Sciatic nerve (tissue), 2 donors: ENCODE measurements at places on chromosomes 4 and X. TPM values are rescaled to one million over a fixed set of nuclear protein-coding genes. Genes with fewer than 3 reads are reported as not detected.

The PABPC4L gene
- 1.9 TPM for total RNA-seq

The GAGE2A gene
- total RNA-seq = not detected

The AADAT gene
- 13.5 TPM for total RNA-seq

The FGFRL1 gene
- 16.6 TPM for total RNA-seq

The RTL9 gene
- 0.09 TPM for total RNA-seq

The ETNPPL gene
- 8.3 TPM for total RNA-seq

The IQCM gene
- not detected for total RNA-seq

DNA sequence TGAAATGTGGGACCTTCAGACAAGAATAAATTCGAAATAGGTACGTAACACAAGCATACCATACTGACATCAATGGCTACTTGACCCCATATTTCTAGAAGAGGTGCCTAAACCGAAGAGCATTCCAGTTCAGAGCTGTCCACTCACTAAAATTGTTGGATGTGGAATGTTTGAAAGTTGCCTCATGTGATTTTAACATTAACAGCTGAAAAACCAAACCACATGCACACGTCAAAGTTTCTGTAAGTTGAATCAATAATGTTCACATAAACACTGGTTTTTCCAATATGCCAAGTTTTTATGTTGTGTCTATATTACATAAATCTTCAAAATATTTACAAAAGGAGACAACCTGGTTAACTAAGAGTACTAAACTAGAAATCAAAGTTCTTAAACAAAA lies 3.5 kb downstream of the UBE2D3 start:
- no peak for DNase-seq

- DNase-seq = no peak
These were observed 131.5 kb downstream of the HS3ST1 start for GRCh38 chr4:11297201-11297600.

- DNase-seq = no peak
These were observed 3.3 kb upstream of the RPS4X start for GRCh38 chrX:72280321-72280845.

DNA sequence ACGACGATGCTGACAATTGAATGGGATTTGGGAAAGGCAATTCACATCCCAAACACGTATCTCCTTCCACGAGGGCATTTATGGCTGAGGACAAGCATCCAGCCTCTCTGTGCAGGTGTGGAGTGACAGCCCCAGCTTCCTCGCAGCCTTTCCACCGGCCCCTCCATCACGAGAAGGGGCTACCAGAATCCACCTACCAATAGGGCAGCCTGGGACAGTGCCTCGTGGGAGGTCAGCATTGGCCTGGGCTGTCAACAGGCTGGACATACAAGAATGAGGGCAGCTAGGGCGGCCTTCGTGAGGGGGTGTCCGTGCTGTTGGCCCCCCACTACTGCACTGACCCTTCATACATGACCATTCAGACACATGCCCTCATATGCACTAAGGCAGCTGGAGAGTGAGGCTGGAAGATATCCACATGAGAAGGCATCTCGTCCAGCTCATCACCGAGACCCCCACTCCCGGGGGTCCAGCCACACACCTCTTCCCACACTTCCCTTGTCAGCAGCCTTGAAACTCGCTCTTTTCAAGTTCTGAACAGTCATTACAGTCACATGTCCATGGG lies 81.0 kb upstream of the ADRA2C start:
- no peak for DNase-seq

GRCh38 chr4:20253283-20253734 lies 1.6 kb downstream of the SLIT2 start:
- peak; percentile 52 for DNase-seq

DNA sequence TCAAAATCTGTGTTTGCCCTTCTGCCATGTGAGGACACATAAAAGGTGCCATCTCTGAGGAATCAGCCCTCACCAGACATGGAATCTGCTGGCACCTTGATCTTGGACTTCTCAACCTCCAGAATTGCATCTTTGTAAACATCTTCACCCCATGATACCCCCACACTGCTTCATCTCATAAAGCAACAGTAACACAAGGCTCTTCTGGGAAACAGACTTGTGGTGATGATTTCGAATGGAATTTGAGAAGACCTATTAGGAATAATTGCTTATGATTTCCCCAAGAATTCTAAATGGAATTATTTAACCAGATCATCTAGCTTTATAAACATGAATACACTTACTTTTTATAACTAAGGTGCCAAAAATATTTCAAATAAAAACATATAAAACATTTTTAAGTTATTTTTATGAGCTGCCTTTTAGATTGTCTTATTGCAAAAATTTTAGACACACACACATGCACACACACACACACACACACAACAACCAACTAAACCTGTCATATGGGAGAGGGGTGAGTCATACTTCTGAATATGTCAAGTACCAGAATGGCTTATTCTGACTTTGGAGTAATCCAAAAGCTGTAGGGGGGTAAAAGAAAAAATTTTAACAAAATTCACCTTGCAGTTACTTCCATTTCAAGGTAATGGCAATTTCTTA lies 82.0 kb downstream of the USP46 start:
- DNase-seq = no peak

- no peak for DNase-seq
These were observed 509.6 kb upstream of the DIPK2B start for GRCh38 chrX:45710081-45710801.

DNA sequence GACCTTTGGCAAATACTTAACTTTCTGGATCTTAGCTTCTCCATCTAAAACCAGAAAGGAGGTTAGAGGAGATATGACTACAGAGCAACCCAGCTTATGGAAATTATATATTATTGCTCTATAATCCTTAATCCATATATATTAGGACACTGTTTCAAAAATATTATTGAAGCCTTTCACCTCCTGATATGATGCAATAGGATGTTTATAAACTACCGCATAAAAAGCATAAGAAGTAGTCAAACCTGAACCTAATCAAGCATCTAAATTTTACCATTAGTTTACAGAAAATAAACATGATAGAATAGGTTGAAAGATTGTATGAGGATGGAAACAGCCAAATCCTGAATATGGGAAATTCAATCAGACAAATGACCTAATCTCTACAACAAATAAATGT lies 5.6 kb upstream of the FAM200B start:
- DNase-seq = no peak

- DNase-seq = no peak
These were observed 308.8 kb downstream of the TEX13C start for GRCh38 chrX:125628435-125628834.

GRCh38 chr4:5203993-5204310 lies 152.7 kb downstream of the STK32B start:
- DNase-seq = no peak

GRCh38 chr4:152028131-152028530 lies 267.3 kb upstream of the GATB start:
- DNase-seq = no peak

GRCh38 chrX:5086388-5086787 lies 1142.3 kb downstream of the NLGN4X start:
- no peak for DNase-seq
